ENCODE measurements at places on chromosomes 2 and 18.

GRCh38 chr18:70246061-70246466 is 40.6 kb upstream of the RTTN start:
- no peak for DNase-seq

- no peak for DNase-seq
These were observed 20.8 kb downstream of the PTPN18 start for GRCh38 chr2:130376433-130377293.

GRCh38 chr18:58980991-58981390 is 116.3 kb downstream of the ZNF532 start:
- no peak for DNase-seq

DNA sequence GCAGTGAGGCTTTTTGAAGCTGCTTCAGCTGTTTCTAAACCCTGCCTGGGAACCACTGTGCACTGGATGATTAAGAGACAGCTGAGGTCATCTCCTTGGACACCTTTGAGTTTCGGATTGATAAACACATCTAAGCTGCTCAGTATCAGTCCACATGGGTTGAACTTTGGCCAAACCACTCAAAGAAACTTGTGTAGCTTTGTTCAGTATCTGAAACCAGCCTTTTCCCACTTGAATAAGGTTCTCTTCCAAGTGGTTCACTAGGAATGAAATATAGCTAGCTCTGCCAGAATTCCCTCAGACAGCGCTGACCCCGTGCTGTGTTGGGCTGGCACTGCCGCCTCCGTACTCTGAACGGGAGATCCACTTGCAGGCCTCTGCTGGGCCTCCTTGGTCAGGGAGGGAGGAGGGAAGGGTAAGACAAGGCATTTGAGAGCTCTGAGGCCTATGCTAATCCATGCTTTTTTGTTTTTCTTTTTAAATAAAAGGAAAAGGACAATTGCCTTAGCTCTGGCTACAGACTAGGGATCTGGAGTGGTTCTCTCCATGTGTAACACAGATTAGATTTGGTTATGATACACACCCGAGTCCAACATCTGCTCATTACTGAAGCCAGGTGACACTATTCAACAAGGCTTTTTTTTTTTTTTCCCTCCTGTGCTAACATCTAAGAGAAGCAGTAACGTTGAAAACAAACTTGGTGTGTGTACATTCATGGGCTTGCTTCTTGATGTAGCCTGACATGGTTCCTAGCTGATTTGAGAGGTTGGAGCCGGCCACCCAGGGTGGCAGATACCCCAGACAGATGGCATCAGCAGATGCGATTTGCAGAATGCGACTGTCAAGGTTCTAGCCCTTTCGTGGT is 67.7 kb downstream of the NCK2 start:
- no peak for DNase-seq

- no peak for DNase-seq
These were observed 61.3 kb downstream of the TMEM247 start for GRCh38 chr2:46540496-46541331.

DNA sequence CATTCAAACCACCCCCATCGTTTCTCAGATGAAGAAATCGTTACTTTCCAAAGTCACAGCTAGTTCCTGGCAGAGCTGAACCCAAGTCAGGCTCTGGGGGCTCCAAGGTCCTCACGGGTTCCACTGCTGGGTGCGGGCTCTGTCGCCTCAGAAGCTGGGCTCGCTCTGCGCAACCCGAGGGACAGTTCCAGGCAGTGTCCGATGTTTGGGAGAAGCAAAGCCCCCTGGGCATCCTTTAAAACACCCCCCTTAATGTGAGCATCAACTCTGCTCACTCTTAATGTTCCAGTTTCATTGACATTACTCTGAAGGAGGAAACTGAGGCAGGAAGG is 796 bp downstream of the AOX1 start:
- no peak for DNase-seq

DNA sequence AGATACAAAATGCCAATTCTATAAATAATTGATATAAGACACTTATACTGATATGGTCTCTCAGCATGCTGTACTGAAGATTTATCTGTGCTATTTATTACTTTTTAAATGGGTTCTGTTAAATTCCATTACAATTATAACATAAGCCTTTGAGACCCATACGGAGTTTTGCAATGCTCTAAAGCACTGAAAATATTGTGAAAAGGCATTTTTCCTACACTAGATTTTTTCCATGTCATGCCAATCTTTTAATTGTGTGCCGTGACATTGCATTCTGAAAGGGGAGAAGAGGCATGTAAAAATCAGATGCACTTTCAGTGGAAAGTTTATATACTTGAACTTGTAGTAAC is 46.5 kb downstream of the EFEMP1 start:
- DNase-seq = no peak

Data from prostate gland (tissue), 2 donors.